ENCODE measurements at places on chromosomes 7 and 10.

DNA sequence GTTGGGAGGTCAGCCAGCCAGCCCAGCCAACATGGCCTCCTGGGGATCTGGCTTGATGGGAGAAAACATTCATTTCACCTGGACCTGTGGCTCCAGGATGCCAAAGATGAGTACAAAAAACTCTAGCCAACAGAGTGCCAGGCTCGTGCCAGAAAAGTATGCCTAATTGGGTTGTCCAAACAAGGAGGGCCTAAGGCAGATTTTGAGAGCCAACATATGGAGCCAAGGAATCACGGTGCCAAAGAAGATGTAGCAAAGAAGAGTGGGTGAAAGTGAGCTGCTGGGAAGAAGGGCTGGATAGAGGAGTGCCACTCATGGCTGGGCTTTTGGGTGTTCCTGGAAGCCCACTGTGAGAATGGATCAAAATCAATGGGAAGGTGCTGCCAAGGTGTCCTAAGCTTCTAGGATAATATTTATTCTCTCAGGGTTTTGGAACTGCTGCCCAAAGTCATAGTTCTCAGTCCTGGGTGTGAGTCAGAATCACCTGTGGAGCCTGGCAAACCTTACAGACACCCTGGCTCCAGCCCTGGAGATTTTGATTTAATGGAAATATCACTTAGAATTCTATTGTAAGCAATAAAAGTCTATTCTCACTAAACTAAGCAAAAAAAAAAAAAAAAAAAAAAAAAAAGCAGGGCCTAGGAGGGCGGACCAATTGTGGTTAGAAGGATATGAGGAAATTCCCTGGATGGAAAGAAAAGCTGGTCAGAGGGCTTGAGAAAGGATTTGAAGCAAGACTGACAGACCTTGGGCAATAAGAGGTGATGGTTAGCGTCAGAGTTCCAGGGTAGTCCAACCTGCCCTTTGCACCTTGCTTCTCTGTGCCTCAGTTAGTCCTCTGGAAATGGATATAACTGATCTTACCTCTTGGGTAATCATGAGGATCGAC lies 182.2 kb upstream of the PRR15 start:
- no peak for DNase-seq

- DNase-seq = no peak
These were observed 431.0 kb upstream of the GALNT17 start for GRCh38 chr7:70700941-70701425.

GRCh38 chr7:139683137-139683921 lies 94.5 kb downstream of the HIPK2 start:
- DNase-seq = no peak

GRCh38 chr10:88833723-88834122 lies 17.9 kb downstream of the ANKRD22 start:
- DNase-seq = no peak

- DNase-seq = no peak
These were observed 61.9 kb upstream of the MAGI2 start for GRCh38 chr7:79515358-79515757.

- DNase-seq = no peak
These were observed 3.5 kb downstream of the POLR3A start for GRCh38 chr10:78025685-78026364.

DNA sequence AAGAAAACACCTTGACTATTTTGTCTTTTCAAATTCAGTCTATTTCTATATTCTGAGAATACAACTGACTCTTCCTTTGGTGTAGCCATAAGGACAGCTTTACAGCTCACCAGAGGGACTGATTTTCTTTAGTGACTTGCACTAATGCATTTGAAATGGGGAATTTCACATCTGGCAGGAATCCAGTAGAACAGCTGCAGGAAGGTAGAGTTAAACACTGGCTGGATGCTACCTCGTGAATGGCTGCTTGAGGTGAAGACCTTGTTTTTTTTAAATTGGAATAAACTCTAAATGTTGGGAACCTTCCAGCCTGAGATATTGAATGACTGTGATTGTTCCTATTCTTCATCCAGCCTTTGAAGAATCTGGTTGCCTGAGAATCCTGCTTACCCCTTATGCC lies 139.5 kb upstream of the STK17A start:
- no peak for DNase-seq

DNA sequence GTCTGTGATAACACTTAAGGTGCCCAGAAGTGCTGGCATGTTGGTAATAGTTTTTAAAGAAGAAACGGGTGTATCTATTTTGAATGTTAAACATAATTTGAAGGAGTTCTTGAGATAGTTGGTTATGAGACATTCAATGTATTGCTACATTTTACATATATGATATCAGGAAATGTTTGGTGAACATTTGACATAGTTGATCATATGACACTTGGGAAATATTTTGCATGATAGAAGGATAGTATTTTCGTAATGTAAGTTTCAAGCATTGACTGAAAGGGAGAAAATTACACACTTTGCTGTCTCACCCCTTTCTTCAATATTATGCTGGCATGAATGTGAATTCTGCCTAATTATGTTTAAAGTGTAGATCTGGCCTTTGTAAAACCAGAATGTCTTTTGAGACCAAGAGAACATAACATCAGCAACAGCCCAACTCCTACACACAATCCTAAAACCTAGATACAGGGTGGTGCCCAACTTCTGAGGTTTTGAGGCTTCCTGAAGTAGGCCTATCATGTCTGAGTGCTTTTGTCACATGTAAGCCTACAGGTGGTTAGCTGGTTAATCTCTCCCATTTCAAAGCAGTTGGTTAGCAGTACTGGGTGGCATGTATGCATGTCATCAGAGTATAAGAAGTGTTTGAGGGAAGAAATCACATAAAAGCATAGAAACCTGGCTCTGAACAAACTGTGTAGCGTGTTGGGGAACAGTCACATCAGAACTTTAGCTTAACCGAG lies 2.1 kb downstream of the ADD3 start:
- no peak for DNase-seq

DNA sequence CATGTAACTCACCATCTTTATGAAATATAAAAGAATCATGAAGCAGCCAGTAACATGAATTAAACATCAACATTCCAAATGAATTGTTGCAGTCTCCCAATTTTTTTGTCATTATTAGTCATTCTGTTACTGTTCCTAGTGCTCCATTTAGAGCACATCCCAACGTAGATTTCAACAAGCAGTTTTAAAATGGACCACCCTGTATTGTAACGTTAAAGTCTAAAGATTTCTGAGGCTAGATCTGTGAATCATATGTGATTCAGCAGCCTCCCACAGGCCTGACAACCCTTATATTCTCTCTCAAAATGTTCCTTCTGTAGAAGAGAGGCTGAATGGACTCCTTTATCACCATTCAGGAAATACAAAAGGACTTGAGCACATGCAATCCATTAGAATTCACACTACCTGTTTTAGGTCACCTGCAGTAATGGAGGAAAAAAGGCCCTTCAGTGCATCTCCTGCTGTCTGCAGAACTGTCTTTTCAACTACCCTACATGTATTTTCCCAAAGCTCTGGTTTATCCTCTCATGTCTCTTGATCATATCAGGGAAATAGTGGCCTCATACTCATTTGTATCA lies 81.4 kb downstream of the CACNA2D1 start:
- DNase-seq = no peak

DNA sequence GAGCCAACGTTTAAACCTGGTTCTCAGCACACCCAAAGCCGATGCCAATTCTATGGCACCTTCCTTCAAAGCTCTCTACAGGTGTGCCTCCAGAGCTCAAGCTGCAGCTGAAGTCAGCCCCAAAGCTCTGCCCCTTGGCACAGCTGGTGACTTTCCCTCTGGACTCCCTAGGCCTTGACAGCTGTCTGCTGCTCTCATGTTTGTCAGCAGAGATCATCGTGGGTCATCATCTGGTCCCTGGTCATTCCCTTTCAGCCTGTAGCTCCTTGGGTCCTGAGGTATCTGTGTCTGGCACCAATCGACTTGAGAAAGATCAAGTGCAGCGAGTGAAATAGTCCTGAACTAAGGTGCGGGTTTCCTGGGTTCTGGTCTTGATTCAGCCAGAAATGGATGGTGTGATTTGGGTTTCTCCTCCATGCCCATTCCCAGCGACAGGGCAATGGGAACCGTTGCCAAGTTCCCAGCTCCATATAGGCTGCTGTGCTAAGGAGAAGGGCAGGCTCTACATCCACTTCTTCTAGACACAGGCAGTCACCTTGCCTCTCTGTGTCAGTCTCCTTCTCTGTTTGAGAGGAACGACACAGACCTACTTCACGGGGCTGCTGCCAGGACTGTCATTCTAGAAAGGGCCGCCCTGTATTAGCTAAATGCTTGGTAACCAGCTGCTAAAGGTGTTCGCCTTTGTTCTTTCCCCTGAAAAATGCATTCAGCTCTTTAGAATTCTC lies 3.6 kb downstream of the PKD1L1 start:
- no peak for DNase-seq

DNA sequence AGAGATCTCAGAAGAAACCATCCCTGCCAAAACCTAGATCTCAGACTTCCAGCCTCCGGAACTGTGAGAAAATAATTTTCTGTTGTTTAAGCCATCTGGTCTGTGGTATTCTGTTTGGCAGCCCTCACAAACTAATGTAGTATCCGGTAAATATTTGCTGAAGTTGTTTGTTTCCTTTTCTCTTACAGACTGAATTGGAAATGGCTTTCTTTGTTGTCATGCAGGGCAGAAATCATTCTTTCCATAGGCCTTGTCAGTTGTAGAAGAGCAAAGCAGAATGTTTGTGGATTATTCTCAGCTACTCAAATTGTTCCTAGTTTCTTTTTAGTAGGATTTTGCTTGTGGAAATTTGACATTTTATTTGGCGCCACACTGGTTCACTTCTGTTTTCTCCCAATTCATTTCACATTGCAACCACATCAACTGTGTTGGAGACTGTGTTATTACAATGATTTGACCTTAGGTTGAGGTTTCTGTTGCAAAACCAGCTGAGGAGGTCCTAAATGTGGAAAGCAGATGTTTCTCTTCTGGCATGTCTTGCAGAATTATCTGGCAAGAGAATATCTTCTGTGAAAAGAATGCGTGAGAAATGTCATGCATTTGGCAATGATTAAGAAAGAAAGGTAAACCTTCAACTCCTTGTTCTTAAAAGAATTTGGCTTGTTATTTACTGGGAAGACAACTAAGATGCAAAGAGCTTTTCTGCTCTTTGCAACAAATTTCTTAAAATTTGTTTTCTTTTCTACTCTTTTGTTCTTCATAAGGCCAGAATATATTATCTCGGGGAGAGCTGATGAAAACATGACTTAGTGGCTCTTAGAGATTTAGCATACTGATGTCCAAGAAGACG lies 25.8 kb downstream of the ACTA2 start:
- no peak for DNase-seq

DNA sequence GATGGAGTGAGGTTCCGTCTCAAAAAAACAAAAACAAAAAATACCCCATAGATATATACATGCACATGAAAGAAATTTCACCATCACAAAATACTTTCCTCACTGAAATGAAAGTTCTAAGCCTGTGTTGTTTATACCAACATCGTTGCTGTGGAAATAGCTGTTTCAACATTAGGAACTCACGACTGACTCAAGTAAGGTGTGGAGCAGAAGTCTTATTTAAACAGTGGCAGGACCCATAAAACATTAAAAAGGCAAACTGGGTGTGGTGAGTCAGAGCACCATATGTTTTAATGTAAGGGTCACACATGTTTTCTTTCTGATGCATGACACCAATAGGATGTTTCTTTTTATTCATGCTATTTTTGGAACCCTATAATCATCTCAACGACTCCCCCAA lies 48.3 kb downstream of the BAIAP2L1 start:
- DNase-seq = no peak

- peak; percentile 34 for DNase-seq
These were observed 5.6 kb upstream of the POLD2 start for GRCh38 chr7:44128721-44129582.

DNA sequence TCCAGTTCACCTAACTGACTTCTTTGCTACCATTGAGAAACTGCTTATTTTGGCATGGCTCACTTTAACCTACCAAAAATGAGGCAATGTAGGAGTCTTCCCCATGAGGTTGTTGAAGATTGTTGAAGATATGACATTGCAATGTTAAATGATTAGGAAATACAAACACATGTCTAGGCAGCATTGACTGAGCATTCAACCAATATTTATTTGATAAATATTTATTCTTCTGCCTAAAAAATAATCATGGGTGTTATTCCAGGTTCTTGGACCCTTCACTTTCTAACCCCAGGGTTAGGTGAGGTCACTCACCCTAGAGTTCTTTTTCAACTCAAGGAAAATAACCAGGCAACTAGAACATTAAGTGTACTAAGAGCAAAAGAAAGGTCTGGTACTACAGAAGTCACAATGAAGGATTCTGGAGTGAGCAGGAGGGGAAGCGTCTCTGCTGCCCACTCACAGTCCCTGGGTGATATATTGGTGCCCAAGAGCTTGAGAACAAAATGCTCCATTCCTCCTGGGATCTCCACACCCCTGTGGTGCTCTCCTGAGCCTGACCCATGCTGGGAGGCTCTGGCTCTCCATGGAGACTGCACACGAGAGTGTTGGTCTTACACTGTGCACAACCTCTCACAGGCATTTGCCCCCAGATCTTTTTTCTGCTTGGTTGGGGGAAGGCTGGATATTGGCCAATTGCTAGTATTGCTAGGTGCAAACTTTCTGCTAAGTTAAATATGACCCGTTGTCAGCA lies 123.4 kb downstream of the SPAG6 start:
- DNase-seq = no peak

DNA sequence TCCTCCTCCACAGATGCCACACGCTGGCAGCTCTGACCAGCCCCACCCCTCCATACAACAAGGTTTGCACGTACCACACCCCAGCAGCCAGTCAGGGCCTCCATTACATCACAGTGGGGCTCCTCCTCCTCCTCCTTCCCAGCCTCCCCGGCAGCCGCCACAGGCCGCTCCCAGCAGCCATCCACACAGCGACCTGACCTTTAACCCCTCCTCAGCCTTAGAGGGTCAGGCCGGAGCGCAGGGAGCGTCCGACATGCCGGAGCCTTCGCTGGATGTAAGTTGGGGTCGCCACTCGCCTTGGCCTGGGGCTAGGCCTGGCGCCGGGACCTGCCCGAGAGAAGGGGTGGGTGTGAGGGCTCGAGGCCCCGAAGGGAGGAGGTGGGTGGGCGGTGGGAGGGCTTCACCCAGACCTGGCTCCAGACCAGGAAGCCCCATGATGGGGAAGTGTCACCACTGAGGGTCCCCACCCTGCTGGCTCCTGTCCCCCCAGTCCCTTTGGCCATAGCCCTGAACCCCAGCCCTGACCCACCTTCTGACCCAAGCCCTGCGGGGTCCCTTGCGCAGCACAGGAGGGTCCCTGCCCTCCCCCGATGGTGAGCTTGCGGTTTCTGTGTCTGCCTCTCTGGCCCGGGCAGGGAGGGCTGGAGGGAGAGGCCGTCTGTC lies 36.2 kb upstream of the PPIF start:
- peak; percentile 23 for DNase-seq

DNA sequence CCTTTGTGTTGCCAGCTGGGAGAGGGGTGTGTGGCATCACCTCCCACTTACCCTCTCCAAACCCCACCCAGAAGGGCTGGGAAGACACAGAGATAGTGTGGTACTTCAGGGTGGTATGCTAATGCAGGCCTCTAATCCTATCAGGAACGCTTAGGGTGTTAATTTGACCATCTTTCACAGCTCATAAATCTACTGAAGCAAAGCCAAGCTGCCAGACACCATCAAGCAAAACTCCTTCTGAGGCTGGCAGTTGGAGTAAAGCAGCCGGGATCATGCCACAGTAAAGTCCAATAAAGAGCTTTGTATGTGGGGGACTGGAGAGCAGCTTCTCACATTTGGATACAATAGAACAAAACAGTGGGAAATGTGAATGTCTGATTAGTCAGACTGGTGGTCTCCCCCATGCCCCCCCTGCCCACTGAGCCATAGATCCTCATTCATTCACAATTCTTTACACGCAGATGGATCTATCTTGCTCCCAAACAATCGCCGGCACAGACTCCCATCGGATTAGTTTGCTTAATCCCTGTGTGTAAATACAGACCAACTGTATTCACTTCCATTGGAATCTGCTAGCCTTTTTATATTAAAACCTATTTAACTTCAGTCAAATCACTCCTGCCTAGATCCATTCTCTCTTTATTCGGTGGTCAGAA lies 29.6 kb downstream of the FGFBP3 start:
- DNase-seq = no peak
